ENCODE measurements at places on chromosomes 4 and X. TPM values are rescaled to one million over a fixed set of nuclear protein-coding genes. Genes with fewer than 3 reads are reported as not detected.

The SORBS2 gene
- total RNA-seq = not detected

The SLC6A14 gene
- not detected for total RNA-seq

The ZNF711 gene
- total RNA-seq = 0.48 TPM

The FGF13 gene
- not detected for total RNA-seq

The OTC gene
- not detected for total RNA-seq

The CNGA1 gene
- not detected for total RNA-seq

The SPCS3 gene
- 197 TPM for total RNA-seq

The PTPN13 gene
- total RNA-seq = 0.25 TPM

- H3K27me3 ChIP-seq = no peaks in the 10 kb centered on the region
- no peak overlapping the region for H3K4me3 ChIP-seq
- H3K4me1 ChIP-seq = peaks cover 30% of the 10 kb centered on the region
- H3K36me3 ChIP-seq = peaks cover 29% of the 10 kb centered on the region
- no peak for DNase-seq
- H3K27ac ChIP-seq = no peak overlapping the region
Measured at GRCh38 chrX:44996277-44996676, 123.3 kb downstream of the KDM6A start.

DNA sequence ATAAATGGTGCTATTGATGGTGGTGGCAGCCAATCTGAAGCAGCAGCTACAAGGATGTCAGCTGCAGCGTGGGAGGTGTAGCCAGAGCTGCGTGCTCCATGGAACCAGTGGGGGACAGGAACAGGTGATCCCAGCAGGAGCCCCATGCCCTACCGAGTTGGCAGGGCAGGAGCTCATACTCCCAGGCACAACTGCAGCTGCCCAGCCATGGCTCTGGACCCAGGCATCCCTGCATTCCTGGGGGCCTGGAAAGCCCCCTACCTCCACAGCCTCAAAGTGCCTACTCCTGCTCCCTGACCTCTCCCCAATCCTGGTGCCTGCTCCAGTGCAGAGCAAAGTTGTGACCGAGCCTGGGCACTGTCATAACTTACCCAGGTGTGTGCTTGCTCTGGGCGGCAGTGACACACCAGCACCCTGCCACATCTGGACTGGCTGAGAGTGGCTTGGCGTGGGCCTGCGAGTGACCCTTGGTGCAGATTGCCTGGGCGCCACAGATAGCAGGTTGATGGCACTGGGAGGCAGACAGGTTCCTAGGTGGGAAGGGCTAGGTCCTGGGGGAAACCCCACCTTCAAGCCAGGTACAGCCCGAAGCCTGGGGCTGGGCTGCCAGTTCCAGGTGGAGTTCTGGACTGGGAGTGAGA is 101.1 kb downstream of the DCAF12L2 start:
- no peaks in the 10 kb centered on the region for H3K36me3 ChIP-seq
- no peaks in the 10 kb centered on the region for H3K27me3 ChIP-seq
- H3K27ac ChIP-seq = no peak overlapping the region
- H3K4me3 ChIP-seq = no peak overlapping the region
- DNase-seq = no peak

- peak; percentile 44 for DNase-seq
- H3K4me3 ChIP-seq = no peak overlapping the region
- H3K27ac ChIP-seq = peak overlapping the region; percentile 60
- H3K27me3 ChIP-seq = no peaks in the 10 kb centered on the region
- peaks cover 37% of the 10 kb centered on the region for H3K36me3 ChIP-seq
Measured at GRCh38 chrX:20252381-20253231, 14.1 kb downstream of the RPS6KA3 start.

- no peaks in the 10 kb centered on the region for H3K36me3 ChIP-seq
- H3K27me3 ChIP-seq = peaks cover 1% of the 10 kb centered on the region
- no peak for DNase-seq
- no peak overlapping the region for H3K27ac ChIP-seq
- H3K4me3 ChIP-seq = no peak overlapping the region
Measured at GRCh38 chr4:168755598-168756477, 254.2 kb downstream of the CBR4 start.

GRCh38 chr4:102815981-102816380 is 11.4 kb downstream of the UBE2D3 start:
- no peak for DNase-seq
- H3K4me3 ChIP-seq = no peak overlapping the region
- peak overlapping the region; percentile 76 for H3K27ac ChIP-seq
- H3K4me1 ChIP-seq = peaks cover 77% of the 10 kb centered on the region
- H3K36me3 ChIP-seq = peaks cover 76% of the 10 kb centered on the region

DNA sequence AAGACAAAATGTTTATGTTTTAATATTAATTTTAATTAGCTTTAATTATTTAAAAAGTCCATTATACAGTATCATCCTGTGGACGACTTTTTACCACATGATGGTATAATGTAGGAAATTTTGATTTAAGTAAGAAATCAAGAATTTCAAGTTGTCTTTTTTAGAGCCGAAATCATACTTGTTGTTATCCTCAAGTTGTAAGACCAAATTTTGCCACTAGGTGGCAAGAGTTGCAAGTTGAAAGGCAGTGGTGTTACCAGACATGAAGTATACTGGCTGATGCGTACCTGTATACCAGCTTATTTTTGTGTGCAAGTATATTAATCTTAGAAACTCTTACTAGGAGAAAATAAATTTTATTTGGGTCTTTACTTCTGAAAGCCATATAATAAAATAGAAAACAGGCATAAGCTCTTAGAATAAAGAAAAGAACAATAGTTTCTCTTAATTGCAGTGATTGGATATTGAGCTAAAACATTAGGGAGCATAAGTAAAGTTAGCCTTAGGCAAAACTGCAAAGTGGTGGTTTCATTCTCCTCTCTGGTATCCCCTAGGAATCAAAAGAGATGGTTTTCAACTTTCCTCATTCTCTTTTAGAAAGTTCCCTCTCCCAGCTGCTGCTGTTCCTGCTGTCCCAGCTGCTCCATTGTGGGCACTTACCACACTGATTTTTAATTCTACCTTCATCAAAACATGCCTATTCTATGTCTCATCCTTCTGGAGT is 118.0 kb upstream of the WDFY3 start:
- no peak overlapping the region for H3K27ac ChIP-seq
- DNase-seq = no peak
- H3K36me3 ChIP-seq = no peaks in the 10 kb centered on the region
- no peak overlapping the region for H3K4me3 ChIP-seq
- no peaks in the 10 kb centered on the region for H3K4me1 ChIP-seq

DNA sequence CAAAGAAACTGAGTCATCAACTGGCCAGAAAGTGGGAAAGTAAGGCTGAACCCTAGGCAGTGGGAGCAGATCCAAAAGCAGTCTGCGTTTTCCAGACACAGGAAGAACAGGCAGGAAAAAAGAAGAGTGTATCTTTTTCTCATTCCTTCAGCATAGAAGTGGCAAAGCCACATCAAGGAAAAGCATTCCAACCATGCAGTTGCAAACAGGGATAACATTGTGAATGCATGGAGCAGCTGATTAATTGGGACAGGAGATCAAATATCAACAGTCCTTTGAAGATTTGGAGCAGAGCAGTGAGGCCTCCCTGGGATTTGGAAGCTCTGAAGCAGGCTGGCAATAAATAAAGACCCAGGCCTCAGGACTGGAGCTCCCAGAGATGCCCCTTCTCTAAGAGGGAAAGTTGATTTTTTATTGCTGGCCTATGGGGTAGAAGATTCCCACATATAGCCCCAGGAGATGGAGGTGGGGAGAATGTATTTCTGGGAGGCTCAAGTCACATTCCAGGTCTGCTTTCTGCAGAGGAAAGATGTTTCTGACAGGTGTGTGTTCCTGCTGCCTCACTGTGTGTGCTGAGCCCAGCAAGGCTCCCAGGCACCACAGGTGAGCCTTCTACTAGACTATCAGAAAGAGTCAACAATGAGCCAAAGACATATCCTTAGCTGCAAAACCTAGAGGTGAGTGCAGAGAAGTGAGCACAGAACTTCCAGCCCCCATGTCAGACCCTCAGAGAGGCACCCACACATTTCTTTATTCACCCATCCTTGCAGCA is 222.5 kb downstream of the RAB28 start:
- no peak overlapping the region for H3K4me3 ChIP-seq
- no peaks in the 10 kb centered on the region for H3K36me3 ChIP-seq
- H3K27me3 ChIP-seq = no peaks in the 10 kb centered on the region
- H3K27ac ChIP-seq = no peak overlapping the region
- peaks cover 7% of the 10 kb centered on the region for H3K4me1 ChIP-seq

DNA sequence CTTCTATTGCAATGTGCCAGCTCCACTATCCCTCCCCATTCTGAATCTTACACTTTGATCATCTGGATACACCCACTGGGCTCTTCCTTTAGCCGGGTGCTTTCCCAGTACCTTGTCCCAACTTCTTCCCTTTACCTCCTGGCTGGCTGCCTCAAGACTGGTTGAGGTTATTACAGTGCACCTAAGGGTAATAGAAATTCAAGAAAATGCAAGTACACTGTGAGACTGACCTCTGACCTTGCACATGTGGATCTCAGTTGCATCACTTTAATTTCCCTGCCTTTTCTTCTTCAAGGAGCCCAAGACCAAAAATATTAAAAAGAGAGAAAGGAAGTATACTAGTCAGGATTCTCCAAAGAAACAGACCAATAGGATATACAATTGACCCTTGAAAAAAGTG is 53.9 kb upstream of the NOCT start:
- peaks cover 3% of the 10 kb centered on the region for H3K4me1 ChIP-seq
- H3K27me3 ChIP-seq = peaks cover 4% of the 10 kb centered on the region
- DNase-seq = no peak
- H3K27ac ChIP-seq = no peak overlapping the region

- peaks cover 30% of the 10 kb centered on the region for H3K4me1 ChIP-seq
- peaks cover 18% of the 10 kb centered on the region for H3K36me3 ChIP-seq
- peak overlapping the region; percentile 97 for H3K27ac ChIP-seq
- no peaks in the 10 kb centered on the region for H3K27me3 ChIP-seq
Measured at GRCh38 chrX:72621625-72622485, 49.2 kb upstream of the HDAC8 start.

GRCh38 chr4:8770518-8771257 is 101.0 kb downstream of the HMX1 start:
- H3K27ac ChIP-seq = no peak overlapping the region
- no peaks in the 10 kb centered on the region for H3K36me3 ChIP-seq
- no peak overlapping the region for H3K4me3 ChIP-seq
- DNase-seq = no peak
- H3K4me1 ChIP-seq = no peaks in the 10 kb centered on the region
